T follicular helper cell (primary cell): ENCODE measurements at places on chromosomes 7 and 10.

DNA sequence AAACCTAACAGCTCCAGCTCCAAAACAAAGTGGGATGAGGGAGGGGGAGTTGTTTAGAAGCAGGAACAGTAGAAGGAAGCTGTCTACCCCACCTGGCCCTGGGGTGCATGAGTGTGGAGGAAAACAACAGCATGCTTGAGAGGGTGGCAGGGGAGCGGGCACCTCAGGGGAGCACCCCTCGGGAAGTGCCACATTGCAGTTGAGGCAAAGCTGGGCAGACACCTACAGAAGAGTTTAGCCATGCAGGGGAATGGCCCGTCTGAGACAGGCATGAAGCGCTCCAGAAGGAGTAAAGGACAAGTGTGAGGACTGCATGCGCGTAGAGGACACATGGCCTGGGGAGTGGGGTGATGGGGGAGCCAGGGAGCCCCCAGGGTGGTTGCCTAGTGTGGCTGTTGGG is 18.1 kb downstream of the CHAT start:
- no peak for DNase-seq

DNA sequence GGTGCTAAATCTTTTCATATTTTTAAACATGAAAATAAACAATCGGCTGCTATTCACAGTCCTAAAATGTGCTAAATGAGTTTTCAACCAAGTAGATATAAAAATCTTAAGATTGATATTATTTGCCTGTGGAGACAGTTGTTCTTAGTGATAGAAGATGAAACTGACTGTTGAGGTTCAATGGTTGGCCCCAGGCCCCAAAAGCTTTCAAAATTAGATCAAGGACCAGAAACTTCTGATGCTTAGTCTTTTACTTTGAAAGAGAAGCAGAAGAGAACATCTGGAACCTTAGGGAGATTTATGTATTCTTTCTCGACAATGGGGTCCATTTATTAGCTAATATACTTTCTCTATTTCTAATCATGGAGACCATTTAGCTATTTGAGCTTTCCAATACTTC is 155.8 kb downstream of the REEP3 start:
- DNase-seq = no peak

- no peak for DNase-seq
These were observed 155.7 kb downstream of the PTPRN2 start for GRCh38 chr7:158431941-158432347.

- no peak for DNase-seq
These were observed 24.4 kb downstream of the TACC2 start for GRCh38 chr10:122013311-122013780.

DNA sequence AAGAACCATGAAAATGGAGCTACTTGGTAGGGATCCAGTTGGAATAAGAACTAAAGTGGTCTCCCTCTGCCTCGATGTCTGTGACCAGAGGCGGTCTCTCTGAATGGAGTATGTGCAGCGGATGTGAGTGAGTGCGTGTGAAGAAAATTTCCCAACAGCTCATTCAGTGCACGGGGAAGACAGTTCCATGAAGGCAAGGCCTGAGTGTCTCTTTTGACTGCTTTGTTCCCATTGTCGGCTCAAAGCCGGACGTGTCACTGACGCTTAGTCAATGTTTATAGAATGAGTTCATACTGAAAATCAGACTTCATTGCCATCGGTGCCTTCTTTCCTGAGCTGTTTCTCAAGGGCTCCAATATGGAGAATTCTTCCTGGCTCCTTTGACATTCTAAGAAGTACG is 55.3 kb upstream of the GRB10 start:
- no peak for DNase-seq

- DNase-seq = no peak
These were observed 5.4 kb upstream of the YWHAG start for GRCh38 chr7:76364198-76364584.

DNA sequence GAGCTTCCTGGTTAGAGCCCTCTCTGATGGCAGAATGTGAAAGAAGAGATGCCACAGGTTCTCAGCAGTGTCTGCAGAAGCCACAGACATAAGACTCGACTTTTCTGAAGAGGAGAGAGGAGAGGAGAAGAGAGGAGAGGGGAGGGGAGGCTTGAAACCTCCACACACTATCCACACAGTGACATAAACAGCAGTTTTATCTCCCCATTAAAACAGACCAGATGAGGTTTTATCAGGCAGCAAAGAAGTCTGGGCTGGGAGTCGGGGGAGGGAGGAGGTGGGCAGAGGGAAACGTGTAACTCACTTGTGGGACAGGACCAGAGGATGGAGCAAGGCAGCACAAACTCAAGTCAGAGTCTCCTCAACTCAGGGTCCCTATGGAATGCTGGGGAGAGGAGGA is 76.5 kb downstream of the XPNPEP1 start:
- no peak for DNase-seq

DNA sequence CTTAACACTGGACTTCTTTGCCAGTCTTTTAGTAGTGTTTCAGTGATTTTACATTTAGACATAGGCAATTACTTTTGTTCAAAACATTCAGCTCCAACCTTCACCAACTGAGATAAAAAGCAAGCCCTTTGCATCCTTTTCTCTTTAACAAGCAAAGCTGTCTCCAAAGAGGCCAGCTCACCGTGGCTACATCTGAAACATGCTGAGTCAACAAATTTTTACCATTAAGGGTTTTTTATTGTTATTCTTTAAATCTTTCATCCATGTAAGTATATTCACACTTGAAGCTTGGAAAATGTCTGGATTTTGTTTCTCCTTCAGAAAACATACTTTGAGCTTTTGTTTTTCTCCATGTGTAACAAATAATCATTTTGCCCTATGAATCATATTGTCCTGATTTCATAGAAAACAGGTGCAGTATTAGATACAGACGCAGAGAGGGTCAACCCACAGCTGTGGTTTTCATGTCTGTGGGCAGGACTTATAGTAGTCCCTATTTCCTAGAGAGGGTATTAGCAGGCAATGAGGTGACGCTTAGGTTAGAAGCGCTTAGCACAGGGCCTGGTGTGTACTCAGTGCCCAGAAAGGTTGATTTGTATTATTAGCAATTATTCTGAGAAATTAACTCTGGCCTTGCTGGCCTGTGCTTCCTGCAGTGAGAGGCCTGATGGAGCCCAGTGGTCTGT is 99.5 kb downstream of the MKI67 start:
- DNase-seq = no peak

DNA sequence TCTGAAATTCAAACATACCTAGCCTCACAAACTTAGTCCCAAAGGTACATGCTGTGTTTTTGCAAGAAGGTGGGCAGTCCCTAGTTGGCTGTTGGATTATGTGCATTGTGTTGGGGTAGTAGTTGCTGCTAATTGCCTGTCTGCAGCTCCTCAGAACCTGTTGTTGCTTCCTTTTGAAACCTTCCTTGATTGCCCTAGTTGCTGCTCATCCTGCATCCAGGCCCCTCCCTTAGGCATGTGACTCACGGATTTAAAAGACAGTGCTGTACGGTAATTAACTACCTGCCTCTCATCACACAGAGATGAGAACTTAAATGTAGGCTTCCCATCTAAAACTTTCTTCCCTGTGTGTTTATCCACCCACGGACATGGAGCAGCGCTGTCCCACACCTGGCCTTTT is 67.7 kb downstream of the BMPR1A start:
- DNase-seq = no peak

DNA sequence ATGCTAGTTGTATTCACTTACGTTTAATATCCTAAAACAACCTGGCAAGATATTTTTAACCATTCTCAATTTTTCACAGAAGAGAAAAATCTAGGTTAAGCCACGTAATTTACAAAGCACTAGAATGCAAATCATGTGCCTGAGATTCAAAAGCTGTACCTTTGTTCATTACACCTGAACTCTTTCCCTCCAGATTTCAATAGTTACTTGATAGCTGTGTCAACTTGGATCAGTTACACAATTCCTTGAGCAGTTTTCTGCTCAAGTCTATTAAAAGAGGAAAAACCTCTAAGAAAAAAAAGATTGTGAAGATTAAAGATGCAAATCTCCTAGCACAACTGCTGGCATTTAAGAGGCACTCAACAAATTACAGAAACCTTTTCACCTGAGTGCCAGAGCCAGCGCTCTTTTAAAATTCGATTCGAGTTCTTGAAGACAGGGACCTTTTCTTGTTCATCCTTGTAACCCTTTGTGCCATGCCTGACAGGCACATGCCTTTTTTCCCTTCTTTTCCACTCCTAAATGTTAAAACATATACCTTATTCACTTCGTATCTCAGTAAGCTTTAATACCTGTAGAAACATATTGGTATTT is 886 bp downstream of the NSUN6 start:
- DNase-seq = no peak

- no peak for DNase-seq
These were observed 37.6 kb downstream of the GRM8 start for GRCh38 chr7:127214956-127215718.

- no peak for DNase-seq
These were observed 47.8 kb upstream of the CPN1 start for GRCh38 chr10:100129424-100129823.

GRCh38 chr7:151385626-151386300 is 24.1 kb downstream of the WDR86 start:
- DNase-seq = no peak

DNA sequence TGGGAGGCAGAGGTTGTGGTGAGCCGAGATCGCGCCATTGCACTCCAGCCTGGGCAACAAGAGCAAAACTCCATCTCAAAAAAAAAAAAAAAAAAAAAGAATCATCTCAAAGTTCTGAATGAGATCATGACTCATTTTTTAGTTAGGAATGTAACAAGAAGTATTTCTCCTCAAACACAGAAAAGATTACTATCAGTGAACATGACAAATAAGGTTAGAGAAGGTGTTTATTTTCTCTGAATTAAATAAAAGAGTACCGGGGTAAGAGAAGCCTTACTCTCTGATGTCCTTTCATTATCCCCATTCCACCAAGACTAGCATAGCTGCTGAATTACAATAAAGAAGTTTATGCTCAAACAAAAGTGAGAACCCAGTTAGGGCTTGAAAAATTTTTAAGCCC is 50.1 kb downstream of the IPMK start:
- no peak for DNase-seq

DNA sequence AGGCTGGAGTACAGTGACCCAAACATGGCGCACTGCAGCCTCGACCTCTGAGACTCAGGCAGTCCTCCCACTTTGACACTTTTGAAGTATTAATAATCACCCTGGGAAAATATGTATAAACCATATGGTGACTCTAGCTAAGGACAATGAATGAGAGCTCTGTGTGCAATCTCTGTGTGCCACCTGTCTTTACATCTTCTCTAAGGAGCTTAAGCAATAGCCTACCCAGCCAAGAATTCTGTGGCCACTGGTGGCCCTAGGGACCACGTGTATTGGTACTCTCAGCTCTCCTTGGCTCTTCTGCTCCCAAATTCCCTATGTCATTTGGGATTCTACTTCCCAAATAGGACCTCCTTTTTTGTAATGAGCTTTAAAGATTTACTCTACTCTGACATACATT is 23.7 kb downstream of the FGF8 start:
- DNase-seq = no peak

- DNase-seq = no peak
These were observed 51.0 kb downstream of the ARL5B start for GRCh38 chr10:18710201-18710653.

DNA sequence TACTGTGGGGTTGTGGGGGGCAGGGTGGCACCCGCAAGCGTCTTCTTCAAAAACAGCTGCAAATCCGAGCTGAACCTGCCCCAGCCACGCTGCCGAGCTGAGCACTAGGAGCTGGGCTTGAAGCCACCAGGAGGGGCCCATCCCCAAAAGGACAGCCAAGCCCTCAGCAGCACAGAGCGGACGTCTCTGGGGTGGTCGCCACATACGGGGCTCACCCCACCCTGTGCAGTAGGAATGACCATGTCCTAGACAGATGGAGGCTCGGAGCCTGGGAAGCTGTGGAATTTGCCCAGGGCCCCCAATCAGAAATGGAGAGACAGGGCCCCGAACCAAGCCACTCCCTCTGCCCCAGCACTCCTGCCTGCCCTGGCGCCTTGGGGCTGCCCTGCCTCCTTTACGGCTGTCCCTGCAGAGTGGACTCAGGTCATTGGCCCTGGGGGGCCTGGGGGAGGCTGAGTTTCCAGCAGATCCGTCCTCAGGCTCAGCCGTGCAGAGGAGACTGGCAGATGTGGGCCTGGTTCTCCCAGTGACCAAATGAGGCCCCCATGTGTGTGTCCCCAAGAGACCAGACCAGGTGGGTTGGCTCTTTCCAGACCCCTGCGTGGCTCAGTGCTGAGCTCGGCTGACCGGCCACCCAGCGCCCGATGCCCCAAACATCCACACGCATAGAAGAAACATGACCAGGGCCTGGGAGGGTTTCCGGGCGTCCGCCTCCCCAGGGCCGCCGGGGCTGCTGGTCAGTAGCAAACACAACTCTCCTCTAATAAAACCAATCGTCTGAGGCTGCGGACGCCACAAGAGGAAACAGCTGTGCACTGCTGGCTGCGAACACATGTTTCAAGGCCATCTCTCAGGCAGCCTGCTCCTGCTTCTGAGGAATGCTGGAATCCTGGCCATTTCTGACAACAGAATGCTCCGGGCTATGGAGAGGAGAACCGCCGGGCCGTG is 54.9 kb downstream of the PDGFA start:
- DNase-seq = no peak

- no peak for DNase-seq
These were observed 493.3 kb upstream of the SORCS1 start for GRCh38 chr10:107657851-107658250.

GRCh38 chr7:101506531-101506930 is 122.6 kb downstream of the MYL10 start:
- no peak for DNase-seq

GRCh38 chr7:157712666-157713235 is 375.9 kb downstream of the DNAJB6 start:
- DNase-seq = no peak

GRCh38 chr10:31136930-31137885 is 105.5 kb upstream of the ZNF438 start:
- DNase-seq = no peak

DNA sequence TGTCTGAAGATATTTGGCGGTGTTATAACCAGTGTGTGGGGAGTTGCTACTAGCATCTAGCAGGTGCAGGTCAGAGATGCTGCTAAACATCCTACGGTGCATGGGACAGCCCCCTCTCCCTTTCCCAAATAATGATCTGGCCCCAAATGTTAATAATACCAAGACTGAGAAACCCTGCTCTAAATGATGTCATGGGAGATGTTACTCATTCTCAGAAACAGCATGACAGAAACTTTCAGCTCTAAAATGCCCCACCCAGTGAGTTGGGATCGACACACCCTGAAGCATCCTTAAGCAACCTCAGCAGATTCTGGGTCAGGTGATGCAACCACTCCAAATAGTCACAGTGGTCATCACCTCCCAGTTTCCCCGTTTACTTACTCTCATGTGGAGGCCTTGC is 108.8 kb upstream of the MPP7 start:
- no peak for DNase-seq

GRCh38 chr7:31074403-31075085 is 22.4 kb downstream of the ADCYAP1R1 start:
- no peak for DNase-seq

DNA sequence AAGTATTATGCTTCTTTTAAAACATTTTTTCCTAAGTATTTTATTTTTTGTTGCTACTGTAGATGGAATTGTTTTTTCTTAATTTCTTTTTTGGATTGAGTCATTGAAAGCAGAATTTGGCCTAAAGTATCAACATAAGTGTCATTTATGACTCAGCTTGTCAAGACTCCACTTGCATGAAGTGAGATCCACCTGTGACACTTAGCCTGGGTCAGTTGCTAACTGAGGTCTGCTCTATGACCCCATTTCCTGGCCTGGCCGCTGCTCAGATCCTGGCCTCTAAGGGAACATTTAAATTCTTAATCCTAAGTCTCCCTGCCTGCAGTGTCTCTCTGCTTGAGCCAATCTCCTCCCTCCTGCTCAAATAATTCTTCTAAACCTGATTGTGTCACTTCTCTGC is 35.5 kb downstream of the TMEM270 start:
- DNase-seq = no peak
